ENCODE measurements at places on chromosomes 6 and 20.

DNA sequence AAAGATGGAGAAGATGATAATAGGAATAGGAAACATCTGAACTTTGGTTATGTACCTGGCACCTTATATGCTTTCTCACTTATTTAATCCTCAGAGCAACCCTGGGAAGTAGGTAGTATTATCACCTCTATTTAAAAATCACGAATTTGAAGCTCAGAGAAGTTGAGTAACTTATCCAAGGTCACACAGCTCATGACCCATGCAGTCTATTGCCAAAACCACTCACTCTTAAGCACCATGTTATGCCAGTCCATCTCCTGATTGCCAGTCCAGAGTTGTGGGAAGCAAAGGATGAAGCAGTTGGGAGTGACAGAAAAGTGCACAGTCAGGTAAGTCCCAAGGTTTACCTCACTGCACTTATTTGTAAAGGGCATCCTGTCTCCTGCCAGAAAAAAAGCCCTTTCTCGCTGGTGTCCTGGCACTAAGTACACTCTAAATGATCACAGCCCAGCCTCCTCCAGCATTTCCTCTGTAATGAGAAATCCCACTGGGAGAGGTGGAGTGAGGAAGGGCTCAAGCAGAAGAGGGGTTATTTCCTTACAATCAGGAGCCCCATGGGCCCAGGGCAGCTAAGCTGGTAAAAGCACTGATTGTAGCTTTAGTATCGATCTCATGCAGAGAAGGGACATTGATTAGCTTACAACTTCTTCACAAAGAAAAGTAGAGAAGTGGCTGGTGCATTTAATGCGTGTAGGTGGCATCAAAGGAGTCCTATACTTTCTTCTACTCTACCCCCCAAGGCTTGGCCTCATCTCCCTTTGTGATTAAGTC lies 21.3 kb upstream of the SCGN start:
- no peak for DNase-seq

DNA sequence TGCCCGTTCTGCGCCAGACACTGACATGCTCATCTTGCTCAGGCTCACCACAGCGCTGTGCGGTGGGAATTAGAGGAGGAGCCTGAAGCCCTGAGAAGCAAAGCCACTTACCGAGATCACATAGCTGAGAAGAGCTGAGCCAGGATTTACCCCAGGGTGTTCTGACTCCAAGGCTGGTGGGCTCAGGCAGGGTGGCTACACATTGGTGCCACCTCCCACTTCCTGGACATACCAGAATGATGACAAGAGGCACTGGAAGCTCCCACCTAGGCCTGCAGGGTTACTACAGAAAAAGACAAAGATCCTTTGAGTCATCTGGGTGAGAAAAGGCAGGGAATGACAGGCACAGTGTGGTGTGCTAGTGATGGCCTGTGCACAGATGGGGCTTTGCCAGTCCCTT lies 24.4 kb upstream of the FKBP1A start:
- no peak for DNase-seq

GRCh38 chr6:12286373-12287110 lies 3.6 kb upstream of the EDN1 start:
- DNase-seq: no peak

DNA sequence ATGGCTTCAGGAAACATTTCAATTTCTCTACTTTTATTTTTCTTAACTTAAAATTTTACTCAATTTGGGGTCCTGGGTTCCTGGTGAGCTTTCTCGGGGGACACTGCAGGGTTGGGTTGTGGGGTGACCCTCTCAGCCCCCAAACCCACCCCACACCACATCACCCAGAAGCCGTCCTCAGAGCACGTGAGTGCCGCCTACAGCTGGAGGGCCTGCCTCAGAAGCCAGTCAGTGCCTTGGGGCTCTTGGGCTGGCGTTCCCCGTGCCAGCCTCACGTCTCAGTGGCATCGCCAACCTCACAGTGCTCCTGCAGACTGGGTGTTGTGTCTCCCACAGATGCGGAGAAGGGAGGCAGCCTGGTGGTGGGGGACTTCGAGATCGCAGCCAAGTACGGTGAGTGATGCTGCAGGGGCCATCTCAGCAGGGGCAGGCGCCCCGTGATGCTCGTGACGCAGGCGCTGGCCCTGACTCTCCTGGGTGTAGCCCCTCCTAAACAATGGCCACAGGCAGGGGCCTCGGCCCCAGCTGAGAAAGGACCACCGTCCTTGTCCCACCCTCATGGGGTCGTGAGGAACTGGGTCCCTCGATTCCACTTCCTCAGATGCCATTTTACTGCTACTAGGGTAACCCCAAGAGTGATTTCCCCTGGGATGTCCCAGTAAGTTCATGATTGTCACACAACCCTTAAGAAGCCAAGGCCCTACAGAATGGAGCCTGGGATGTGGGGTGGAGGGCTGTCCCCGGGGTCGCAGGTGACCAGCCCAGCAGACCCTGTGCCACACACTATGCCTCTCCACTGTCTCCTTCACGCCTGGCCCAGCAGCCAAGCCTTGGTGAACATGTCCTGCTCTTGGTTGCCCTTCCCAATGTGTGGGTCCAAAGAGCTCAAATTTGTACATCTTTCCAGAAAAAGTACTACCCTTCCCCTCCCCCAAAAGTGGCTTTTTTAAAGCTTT lies 23.8 kb upstream of the PYGB start:
- no peak for DNase-seq

- DNase-seq: no peak
Measured at GRCh38 chr6:13733178-13733887, 21.7 kb upstream of the RANBP9 start.

DNA sequence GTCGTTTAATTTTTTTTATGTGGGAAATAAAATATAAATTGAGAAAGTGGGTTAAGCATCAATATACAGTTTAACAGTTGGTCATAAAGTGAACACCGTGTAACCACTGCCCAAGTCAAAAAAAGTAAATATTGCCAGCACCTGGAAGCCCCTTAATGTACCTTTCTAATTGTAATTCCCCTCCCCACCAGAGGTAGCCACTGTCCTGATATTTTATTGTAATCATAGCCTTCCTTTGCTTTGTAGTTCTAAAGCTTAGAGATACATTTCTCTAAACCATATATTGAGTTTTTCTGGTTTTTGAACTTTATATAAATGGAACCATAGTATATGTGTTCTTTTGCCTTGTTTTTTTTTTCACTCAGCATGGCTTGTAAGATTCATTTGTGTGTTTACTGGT lies 180.6 kb downstream of the TBC1D7 start:
- no peak for DNase-seq

GRCh38 chr6:20338156-20338555 lies 63.5 kb upstream of the E2F3 start:
- no peak for DNase-seq

DNA sequence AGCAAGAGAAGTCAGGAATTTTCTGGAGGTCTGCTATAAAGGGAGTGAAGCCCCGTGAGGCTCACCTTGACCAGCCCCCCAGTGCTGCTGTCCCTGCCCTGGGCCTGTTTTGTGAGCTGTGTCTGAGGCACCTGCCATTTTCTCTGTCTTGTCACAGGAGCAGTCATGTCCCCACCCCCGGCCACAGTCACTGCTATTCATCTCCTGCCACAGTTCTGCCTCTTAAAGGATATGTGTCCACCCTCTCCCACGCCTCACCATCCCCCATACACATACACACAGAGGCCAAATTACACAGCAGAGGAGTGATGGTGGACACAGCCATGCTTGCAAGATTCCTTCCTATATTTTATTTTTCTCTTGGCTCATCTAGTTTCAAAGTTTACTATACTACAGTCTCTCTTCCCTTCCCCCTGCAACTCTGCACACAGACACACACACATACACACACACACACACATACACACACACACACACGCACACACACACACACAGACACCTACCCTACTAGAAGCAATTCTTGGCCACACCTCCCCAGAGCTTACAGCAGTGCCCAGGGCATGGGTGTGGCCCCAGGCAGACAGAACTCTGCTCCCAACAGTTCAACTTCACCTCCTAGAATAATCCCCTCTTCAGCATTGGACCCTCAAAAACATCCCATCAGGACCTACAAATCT lies 68.7 kb upstream of the TAB2 start:
- DNase-seq: no peak

- no peak for DNase-seq
Measured at GRCh38 chr20:47159166-47159565, 197.3 kb downstream of the ZMYND8 start.

- no peak for DNase-seq
Measured at GRCh38 chr6:20564777-20565176, 30.5 kb downstream of the CDKAL1 start.

DNA sequence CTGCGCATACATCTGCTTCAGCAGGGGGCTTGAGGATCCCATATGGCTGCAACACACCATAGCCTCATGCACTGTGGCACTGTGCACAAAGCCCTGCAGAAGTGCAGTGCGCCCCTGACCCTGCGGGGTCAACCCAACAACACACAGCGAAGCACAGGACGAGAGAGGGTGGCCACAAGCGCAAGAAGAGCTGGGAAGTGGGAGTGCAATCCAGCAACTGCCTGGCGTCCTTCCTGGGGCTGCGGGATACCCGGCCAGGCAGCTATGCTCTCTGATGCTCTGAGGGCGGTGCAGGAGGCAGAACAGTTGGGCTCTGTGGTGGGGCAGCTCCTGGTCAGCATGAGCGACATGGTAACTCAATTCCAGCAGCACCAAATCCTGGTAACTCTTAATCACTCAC lies 5.6 kb upstream of the ACSS1 start:
- no peak for DNase-seq
